ENCODE measurements at places on chromosomes 3 and 15.
A peak's percentile ranks its signal among the peaks of the same experiment; 100 is the strongest.

GRCh38 chr3:11832981-11833905 lies 13.4 kb downstream of the TAMM41 start:
- DNase-seq, result no peak

GRCh38 chr15:63915209-63915872 lies 81.6 kb upstream of the HERC1 start:
- DNase-seq, result no peak

- no peak for DNase-seq
These were observed 5.3 kb downstream of the PLCB2 start for GRCh38 chr15:40302288-40302886.

- no peak for DNase-seq
These were observed 15.8 kb downstream of the EFCC1 start for GRCh38 chr3:129016720-129017483.

GRCh38 chr3:156985711-156986110 lies 159.6 kb downstream of the LEKR1 start:
- no peak for DNase-seq

GRCh38 chr3:152060701-152061100 lies 187.3 kb downstream of the SUCNR1 start:
- peak; percentile 68 for DNase-seq

- DNase-seq, result no peak
These were observed 65.4 kb upstream of the HERC1 start for GRCh38 chr15:63899193-63899592.

DNA sequence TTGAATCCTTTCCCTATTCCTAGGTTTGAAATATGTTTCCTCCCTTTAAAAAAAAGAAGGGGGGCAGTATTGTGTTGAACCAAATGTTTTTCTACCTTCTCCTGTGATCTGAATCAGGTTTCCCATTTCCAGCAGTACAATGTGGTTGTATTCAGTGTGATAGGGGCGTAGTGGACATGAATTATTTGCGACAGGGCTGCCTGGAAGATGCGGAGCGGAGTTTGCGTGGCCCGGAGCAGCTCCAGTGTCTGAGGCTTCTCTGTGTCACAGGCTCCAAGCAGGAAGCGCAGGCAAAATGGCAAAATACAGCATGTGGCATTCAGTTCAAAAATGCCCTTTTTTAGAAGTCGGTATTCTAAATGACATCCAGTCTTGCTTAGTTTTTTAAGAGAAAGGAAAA lies 154.4 kb downstream of the PGPEP1L start:
- peak; percentile 50 for DNase-seq

- DNase-seq, result no peak
These were observed 646.6 kb downstream of the TUSC7 start for GRCh38 chr3:117356091-117356705.

DNA sequence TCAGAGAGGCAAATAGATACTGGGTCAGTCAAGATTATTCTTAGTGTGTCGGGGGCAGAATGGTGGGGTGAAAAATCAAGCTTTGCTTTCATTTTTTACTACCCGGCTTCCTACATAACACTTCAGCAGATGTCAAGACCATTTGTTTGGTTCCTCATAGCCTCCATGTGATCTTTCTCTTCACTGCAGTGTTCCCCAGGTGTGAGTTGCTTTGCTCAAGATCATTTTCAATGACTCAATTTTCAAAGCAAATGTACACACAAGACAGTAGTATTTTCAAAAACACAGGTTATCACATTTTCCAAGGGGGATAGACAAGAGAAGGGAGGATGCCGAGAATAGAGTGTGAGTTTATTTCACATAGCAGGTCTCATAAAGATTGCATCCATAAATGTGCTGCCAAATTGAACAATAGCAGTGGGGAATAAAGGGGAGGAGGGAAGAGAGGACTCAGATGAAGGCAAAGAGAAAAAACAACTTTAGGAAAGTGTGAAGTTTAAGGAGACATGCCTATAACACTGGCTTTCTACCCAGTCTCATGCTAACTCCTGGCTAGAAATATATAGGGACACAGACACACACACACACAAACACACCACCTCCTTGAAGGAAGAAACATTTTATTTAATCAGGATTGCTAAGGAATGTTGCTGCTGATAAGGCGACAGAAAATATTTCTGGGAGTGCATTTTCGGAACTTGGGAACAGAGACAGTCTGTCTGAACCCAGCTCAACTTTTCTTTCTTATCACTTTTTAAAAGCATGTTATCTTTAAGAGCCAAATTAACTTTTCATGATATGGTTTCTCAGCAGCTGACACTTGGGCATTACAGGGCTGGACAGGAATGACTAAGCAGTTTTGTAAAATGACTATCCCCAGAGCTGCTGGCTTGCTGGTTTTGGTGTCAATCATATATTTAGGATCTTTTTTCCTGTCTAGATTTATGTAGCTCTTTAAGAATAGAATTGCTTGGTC lies 402.4 kb downstream of the RBMS3 start:
- DNase-seq, result no peak

GRCh38 chr15:75058127-75058905 lies 34.9 kb downstream of the PPCDC start:
- no peak for DNase-seq

GRCh38 chr3:6806991-6807390 lies 53.9 kb upstream of the GRM7 start:
- DNase-seq, result no peak

- no peak for DNase-seq
These were observed 169.4 kb downstream of the KLHL25 start for GRCh38 chr15:85625166-85625830.

DNA sequence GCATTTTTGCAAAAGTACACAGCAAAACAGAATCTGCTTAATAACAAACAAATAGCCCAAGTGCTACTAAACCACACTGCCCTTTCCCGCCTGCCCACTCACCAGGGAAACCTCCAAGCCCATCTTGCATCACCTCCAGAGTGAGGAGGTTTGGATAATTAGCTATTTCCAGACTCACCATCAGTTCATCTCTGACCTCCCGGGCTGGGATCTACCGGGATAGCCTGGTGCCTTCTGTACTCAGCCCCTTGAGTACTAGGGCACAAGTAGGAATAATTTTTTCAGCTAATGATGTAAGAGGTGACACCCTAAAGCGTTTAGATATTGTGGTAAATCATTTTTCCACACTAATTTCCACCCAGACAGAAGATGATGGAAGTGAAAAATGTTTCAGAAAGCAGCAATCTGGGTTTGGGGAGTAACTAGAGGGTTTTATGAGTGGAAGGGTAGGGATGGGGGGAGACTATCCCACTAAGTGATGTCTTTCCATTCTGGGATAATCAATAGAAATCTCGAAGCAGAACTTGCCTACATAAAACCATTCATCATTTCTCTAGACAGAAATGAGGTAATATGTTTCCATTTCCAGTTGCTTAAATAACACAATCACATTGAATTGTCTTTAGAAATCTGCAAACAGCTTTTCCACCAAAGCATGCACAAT lies 40.9 kb downstream of the TAFA4 start:
- DNase-seq, result no peak

GRCh38 chr3:51941798-51942602 lies at the start of the genes PARP3 and RRP9:
PARP3 (plus strand) TSS chr3:51942363; CDS start chr3:51943356, 993 bp downstream.
RRP9 (minus strand) TSS chr3:51941904; CDS start chr3:51941867, 37 bp downstream.
- DNase-seq, result peak; percentile 98

- peak; percentile 45 for DNase-seq
These were observed 747 bp upstream of the ZNF592 start for GRCh38 chr15:84747416-84748273.

Measured in NCI-H1092 (cell line).